NCI-H1930 (cell line): ENCODE measurements at places on chromosomes 12 and 14.

DNA sequence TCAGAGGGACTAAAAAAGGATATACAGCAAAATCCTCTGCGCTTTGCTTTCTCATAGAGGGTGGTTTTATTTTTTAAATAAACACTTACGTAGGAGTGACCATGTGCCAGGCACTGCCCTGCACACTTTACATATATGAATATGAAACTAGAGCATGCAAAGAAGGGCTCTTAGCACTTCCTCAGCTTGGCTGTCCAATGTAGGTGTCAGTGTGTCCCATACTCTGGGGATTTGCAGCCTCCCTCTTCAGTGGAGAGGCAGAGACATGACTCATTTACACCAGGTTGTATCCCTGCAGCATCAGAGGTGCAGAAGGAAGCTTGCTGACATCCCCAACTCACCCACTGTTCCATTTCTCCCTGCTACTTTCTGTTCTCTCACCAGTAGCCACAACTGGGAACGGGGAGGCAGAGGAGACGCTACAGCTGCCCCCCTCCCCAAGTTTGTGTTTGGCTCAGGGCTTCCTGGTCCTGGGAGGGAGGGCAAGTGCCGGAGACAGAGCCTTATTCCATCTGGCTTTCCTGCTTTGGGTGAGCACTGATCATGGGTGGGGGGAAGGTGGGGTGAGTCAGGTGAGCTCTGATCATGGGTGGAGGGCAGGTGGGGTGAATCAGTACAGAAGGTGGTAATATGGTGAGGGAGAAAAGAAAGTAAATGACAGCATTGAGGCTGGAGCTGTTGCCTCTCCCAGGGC lies 4.9 kb upstream of the KRT5 start:
- DNase-seq, result no peak

GRCh38 chr12:115572440-115572839 lies 705.1 kb downstream of the MED13L start:
- DNase-seq, result no peak

- DNase-seq, result no peak
Observed at GRCh38 chr12:12979731-12980259, 20.3 kb downstream of the HEBP1 start.

- peak; percentile 94 for DNase-seq
Observed at GRCh38 chr14:102591944-102592762, at the start of gene RCOR1. Gene RCOR1, plus strand, starts transcription at chr14:102592649. Its CDS starts 238 bp downstream, at chr14:102592887.

- no peak for DNase-seq
Observed at GRCh38 chr14:65255029-65255545, 152.8 kb upstream of the MAX start.
